GM12878 (cell line): ENCODE measurements at places on chromosomes 2 and 18. TPM values are rescaled to one million over a fixed set of nuclear protein-coding genes. Genes with fewer than 3 reads are reported as not detected.

Gene SPATA3
- 0.19 TPM in 1 of 2 replicates, not detected in the other for total RNA-seq

- DNase-seq, result no peak
These were observed 58.2 kb upstream of the DYNC1I2 start for GRCh38 chr2:171629113-171629512.

Gene POTEI
- total RNA-seq, result 0.11 and 0.13 TPM in 2 replicates

Gene TTN
- 7.5 and 9.0 TPM in 2 replicates for total RNA-seq

Gene ATP6V1C2
- not detected in 2 replicates for total RNA-seq

DNA sequence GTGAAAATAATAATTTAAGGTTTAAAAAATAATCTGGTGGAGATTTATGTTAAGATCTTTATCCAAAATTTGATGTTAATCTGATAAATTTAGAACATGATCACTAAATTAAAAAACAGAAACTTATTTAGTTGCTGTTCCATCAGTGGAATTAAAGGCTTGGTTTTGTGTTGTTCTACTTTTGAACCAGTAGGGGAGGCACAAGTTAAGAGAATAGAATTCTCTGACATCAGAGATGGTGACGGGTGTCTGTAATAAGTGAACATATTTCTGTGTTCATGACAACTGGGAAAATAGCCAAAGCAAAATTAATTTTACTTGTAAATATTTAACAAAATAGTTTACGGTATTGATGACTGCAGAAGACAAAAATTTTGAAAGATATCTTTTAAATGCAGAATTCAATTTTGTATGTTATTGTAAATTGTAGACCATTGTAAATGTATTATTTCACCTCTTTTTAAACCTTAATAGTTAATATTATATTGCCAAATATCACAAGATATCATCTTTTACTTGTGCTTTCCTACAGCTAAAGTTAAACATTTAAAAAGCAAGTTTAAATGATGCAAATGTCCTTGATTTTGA lies 106.0 kb downstream of the UBR3 start:
- DNase-seq, result no peak

DNA sequence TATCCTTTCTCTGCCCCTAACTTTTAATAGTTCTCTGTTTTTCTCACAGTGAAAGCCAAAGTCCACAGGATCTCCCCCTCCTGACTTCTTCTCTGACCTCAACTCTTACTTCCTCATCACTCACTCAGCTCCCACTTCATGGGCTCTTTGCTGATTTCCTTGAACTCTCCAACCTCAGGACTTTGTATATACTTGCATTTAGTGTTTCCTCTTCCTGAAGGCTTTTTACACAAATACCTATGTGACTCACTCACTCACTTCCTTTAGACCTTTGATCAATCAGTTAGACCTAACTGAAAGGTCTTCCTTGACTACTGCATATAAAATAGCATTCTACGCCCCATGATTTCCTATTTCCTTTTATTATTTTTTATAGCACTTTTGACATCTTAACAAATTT lies 233.1 kb upstream of the MEX3C start:
- no peak for DNase-seq

DNA sequence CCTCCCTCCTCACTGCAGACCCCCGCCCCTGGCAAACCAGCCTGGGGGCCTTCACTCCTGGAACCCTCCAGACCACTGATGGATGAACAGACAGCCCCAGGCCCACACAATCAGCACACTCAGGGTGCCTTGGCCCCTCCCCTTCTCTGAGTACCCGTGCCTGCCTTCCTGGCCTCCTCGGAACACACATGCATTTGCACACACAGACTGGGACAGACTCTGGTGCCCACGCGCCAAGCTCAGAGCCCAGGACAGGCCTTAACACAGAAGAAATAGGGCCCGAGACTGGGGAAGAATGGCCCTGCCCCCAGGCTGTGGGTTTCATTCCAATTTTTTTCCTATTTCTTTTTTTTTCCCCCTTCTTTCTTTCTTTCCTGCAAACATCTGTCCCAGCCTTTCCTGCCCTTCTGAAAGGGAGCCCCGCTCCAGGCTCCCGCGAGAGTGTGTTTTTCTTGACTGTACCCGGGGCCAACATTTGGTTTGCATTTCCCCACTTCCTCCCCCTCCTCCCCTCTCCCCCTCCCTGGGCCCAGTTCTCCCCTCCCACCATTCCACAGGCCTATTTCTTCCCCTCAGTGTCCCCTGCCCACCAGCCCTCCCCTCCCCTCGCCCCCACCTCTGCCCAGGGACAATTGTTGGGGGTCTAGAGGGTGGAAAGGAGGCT lies 618 bp upstream of the TNS1 start:
- no peak for DNase-seq

Gene C2orf81
- total RNA-seq, result 9.5 and 9.8 TPM in 2 replicates
